ENCODE measurements at places on chromosomes 6 and 20.

GRCh38 chr20:1477896-1478490 is 11.3 kb upstream of the NSFL1C start:
- DNase-seq, result no peak

GRCh38 chr6:53103993-53104675 is 38.9 kb downstream of the FBXO9 start:
- peak; percentile 28 for DNase-seq

- DNase-seq, result no peak
These were observed 103.5 kb upstream of the CARMIL1 start for GRCh38 chr6:25175681-25176080.

GRCh38 chr20:4989570-4989969 is 11.7 kb downstream of the SLC23A2 start:
- no peak for DNase-seq

GRCh38 chr6:152300517-152300916 is 336.6 kb downstream of the SYNE1 start:
- no peak for DNase-seq

- DNase-seq, result no peak
These were observed 2.0 kb downstream of the BACH2 start for GRCh38 chr6:90294614-90294988.

- no peak for DNase-seq
These were observed 14.5 kb upstream of the TRAF3IP2 start for GRCh38 chr6:111620169-111620568.

DNA sequence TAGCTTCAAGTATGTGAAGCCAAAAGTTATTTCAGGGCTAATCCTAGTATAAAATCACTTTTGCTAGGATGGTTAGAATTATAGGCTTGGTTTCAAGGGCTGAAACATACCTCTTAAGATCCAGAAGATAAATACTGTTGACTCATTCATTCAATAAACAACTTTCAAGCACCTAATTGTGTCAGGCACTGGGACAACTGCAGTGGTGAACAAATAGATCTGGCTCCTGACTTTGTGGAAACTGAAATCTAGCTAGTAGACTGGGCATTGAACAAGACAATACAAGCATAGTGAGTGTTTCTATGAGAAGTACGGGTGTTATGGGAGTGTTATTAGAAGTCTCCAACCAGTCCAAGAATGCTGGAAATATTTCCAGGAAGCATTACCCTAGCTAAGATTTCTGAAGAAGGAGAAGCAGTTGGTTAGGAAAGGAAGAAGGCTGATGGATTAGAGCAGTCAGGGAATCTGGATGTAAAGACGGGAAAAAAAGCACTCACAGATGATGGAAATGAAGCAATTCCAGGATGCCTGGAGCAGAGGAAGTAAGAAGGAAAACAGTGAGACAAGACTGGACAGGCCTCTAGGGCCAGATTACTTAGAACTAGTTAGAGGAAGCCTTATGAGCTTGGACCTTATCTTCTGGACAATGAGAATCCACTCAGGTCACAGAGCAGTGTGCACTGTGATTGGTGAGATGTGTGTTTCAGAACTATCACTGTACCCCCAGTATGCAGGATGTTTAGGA is 132.6 kb upstream of the RAB32 start:
- no peak for DNase-seq

GRCh38 chr6:95574811-95575210 is 2.5 kb upstream of the MANEA start:
- DNase-seq, result no peak

DNA sequence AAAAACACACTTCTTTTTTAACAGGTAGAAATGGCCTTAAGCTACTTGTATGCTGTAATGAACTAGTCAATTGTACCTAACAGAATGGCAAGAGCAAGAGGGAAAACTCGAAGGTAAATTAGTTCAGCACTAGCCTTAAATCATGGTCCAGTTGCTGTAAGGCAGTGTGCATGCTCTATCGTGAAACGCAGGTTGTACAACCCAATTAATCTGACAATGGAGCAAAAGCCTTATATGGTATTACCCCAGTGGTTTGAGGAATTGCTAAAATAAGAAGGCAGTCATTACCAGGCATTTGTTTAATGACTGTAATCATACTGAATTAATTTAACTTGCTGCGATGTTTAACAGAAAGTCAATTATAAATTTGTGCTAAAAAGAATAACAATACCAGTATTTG is 69.3 kb upstream of the SOX4 start:
- DNase-seq, result no peak

DNA sequence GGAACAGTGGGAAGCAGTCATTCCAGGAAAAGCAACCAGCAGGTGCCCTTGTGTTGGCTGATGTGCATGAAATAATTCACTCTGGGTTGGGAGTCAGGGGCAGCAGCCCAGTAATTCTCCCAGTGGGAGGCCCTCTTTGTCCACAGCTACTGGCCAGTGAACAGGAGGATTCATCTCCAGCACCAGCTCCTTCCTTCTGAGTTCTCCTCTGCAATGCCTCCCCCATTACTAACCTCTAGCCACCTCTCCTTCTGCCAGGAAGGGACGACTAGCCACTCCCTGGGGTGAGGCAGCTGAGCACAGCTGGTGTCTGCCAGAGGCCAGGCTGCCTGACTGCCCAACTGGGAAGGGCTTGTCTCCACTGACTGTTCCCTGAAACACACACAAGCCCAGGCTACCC is 12.5 kb upstream of the R3HDML start:
- DNase-seq, result no peak

- no peak for DNase-seq
These were observed 310.7 kb downstream of the EYA4 start for GRCh38 chr6:133551847-133552341.

- no peak for DNase-seq
These were observed 8.9 kb downstream of the SLC22A2 start for GRCh38 chr6:160249671-160250070.

DNA sequence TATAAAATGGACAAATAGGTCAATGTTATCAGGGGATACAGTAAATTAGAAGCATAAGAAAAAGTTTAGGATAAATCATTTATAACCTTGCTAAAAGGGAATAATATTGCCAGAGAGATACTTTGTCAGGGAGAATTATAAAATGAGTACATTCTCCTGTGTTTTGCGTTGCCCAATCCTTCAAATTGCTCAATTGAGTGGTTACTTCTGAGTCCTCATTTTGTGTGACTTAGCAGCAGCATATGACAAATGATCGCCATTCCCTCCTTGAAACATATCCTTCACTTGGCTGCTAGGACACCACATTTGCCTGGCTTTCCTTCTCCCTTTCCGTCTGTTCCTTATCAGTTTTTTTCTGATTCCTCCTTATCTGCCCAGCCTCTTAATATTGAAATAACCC is 106.7 kb upstream of the FLRT3 start:
- no peak for DNase-seq

DNA sequence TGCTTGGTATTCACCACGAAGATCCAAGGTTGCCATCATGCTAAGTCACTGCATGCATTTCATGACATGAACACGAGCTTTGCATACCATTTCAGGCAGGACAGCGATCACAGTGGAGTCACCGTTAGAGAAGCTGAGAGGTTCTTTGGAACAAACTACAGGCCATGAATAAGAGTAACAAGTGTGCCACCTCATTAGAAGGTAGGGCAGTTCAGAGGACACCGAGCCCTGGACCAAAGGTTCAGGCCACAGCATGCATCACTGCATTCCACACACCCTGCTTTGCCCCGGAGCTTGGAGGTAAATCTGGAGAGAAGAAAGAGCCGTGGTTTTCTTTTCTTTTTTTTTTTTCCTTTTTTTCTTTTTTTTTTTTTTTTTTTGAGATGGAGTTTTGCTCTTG is 66.9 kb upstream of the CDH4 start:
- DNase-seq, result no peak

- no peak for DNase-seq
These were observed 568.9 kb upstream of the CITED2 start for GRCh38 chr6:139943391-139943790.

GRCh38 chr6:52317211-52317610 is 32.7 kb upstream of the MCM3 start:
- no peak for DNase-seq

GRCh38 chr6:166613027-166613426 is 14.0 kb downstream of the RPS6KA2 start:
- DNase-seq, result no peak

DNA sequence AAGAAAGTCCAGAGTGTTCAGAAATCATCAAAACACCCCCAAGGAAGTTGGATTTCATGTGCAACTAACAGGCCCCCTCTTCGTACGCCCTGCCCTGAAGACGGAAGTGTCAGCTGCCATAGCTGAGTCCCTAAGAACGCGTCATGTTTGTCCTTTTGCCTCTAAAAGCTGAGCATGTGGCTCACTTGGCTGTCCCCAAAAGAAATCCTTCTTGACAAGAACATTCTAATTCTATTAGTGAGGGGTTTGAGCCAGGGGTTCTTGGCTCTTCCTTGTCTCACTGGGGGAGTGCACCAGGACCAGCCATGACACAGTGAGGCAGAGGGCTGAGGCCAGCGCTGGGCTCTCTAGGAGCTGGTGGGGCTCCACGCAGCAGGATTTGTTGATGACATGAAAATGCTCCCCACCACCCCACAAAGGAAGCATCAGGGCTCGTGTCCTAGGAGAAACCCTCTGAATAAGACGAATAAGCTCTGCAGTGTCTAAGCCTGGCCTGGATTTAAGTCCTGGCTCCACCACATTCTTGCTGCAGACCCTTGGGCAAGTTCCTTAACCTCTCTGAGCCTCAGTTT is 20.0 kb upstream of the SPO11 start:
- DNase-seq, result peak; percentile 59

DNA sequence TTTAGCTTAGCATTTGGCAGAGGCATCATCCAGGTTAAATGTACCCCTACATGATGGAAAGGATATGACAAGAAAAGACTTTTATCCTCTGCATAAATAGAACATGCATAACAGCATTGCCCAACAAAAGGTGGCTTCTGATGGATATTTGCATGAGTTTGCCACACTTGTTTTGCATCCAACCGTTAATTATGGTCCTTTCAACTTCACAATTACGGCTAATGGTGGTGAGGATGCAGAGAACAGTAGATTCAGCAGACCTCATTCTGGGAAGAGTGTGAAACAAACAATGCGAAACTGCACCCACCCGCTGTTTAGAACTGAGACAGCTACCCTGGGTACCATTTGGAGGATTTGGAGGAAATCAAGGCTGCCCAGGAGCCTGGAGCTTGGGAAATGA is 690.9 kb upstream of the CHD6 start:
- DNase-seq, result no peak

DNA sequence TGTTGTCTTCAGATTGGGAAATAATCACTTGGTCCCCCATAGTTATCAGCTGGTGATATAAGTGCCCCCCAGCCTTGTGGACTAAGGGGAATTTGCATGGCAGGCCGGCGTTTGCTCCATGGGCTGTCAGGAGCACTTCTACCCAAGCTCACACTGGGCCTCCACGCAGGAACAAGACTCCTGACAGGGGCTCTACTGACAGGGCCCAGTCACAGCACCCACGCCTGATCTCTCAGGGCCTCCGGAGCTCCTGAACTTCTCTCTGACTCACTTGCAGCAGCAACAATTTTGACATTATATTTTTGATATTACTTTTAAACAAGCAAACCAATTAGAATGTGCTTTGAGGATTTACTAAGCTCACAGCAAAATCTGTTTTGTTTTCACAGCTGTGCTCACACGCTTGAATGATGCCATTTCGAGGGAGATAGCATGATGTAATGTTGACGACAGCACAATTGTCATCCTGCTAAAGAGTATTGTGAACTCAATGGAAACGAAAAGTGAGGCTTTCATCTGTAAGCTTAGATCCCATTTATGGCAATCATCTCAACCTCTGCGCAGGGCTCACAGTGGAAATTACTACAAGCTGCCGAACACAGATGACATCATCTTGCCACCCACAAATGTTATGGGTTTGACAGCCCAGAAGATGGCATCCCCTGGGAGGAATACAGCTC is 28.7 kb upstream of the TXNDC5 start:
- no peak for DNase-seq

- DNase-seq, result peak; percentile 16
These were observed 25.5 kb downstream of the ENTPD6 start for GRCh38 chr20:25220810-25221591.

DNA sequence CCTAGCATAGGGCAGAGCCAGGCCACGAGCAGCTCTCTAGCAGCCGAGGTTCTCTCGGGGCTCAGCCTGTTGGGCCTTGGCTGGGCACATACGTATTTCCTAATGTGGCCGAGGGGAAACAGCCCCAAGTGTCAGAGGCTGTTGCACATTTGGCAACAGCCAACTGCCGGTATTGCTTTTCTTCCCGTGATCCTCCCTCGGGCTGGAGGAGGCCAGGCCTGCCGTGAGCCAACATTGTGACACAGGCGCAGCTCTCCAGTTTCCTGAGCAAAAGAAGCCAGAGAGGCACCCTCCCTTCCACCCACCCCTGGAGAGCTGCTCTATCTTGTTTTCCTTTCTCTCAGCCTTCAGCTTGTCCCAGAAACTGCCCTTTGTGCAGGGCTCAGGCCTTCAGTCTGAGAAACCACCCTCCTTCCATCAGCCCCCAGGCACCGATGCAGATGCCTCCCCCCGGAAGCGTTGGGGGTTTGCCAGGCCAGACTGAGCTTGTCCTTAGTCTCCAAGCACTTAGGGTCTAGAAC is 5.1 kb upstream of the BPI start:
- DNase-seq, result peak; percentile 56

DNA sequence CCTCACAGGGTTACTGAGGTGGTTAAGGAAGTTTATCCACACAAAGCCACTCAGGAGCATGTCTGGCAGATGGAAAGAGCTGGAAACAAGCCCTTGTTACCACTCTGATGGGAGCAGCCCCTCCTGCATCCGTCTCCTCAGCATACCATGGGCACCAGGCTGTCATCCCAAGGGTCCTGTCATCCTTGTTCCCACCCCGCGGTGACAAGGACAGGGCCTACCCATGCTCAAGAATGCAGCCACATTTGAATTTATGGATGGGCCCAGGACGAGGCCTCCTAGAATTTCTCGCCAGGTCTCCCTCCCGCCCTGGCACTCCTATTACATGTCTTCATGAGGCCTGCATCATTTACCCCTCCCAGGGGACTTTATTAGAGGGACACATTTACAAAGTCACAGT is 60.0 kb downstream of the NPEPL1 start:
- no peak for DNase-seq

- DNase-seq, result no peak
These were observed 36.9 kb upstream of the PLCB4 start for GRCh38 chr20:9031991-9032390.

DNA sequence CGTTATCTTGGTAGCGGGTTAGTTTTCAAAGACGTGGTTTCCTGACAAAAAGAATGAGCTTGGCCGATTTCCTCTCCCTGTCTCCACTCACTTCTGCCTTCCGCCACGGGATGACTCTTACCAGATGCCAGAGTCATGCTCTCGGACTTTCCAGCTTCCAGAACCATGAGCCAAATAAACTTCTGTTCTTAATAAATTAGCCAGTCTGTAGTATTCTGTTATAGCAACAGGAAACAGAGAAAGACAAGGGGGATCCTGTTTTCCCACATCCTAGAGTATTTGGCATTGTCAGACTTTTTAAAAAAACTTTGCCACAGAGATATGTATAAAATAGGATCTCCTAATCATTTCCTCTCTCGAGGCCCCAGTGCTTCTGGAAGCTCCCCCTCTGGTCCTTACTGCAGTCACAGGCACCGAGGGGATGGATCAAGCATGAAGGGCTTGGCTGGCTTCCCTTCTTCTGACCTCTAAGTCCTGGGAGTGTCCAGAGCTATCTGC is 84.9 kb upstream of the NAA20 start:
- no peak for DNase-seq

GRCh38 chr6:164947164-164947563 is 362.2 kb downstream of the C6orf118 start:
- peak; percentile 9 for DNase-seq
